ENCODE measurements at places on chromosomes 13 and 19.

- DNase-seq = no peak
Measured at GRCh38 chr13:75505327-75505726, 23.4 kb upstream of the TBC1D4 start.

GRCh38 chr13:97068151-97068550, 73.9 kb upstream of the OXGR1 start:
- no peak for DNase-seq

DNA sequence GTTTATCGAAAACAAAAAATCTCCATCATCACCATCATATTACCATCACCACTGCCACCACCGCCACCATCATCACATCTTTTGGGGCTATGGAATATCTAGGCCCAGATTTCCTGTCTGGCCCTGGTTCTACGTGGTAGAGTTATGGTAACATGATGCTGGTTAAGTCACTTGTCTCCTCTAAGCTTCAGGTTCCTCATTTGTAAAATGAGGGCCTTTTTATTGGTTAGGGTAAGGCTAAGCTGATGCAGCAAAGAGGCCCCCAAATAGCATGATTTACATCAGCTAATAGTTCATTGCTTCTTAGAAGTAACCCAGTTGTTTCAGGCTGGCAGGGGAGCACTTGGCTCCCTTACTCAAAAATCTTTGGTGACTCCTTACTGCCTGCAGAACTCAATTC, 37.9 kb downstream of the PCDH8 start:
- DNase-seq = no peak

DNA sequence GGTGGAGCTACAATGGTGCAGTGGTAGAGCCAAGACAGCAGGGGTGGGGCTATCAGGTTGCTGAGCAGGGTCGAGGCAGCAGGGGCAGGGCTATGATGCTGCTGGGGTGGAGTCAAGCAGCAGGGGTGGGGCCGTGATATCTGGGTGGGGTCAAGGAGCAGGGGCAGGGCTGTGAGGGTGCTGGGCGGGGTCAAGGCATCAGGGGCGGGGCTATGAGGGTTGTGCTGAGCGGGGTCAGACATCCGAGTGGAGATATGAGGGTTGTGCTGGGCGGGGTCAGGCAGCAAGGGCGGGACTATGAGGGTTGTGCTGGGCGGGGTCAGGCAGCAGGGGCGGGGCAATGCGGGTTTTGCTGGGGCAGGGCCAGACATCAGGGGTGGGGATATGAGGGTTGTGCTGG, 14.7 kb downstream of the HCN2 start:
- no peak for DNase-seq

DNA sequence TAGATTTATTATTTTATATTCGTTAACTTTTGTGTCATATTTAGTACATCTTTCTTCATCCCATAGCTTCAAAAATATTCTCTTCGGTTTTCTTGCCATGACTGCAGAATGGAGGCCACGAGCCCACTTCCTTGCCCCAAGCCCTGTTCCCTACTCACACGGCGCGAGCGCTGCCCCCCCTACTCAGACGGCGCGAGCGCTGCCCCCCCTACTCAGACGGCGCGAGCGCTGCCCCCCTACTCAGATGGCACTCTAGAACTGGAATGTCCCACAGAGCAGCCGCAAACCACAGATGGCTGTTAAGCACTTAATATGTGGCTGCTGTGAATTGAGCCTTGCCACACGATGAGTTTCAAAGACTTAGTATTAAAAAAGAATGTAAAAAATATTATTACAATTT, 102.2 kb upstream of the PEG3 start:
- DNase-seq = peak; percentile 18

GRCh38 chr13:44132710-44133109, 240.9 kb upstream of the SERP2 start:
- DNase-seq = no peak

DNA sequence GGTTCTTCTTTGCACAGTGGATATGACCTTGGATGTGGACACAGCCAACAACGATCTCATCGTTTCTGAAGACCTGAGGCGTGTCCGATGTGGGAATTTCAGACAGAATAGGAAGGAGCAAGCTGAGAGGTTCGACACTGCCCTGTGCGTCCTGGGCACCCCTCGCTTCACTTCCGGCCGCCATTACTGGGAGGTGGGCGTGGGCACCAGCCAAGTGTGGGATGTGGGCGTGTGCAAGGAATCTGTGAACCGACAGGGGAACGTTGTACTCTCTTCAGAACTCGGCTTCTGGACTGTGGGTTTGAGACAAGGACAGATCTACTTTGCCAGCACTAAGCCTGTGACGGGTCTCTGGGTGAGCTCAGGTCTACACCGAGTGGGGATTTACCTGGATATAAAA, 9.4 kb downstream of the RFPL4AL1 start:
- DNase-seq = no peak

DNA sequence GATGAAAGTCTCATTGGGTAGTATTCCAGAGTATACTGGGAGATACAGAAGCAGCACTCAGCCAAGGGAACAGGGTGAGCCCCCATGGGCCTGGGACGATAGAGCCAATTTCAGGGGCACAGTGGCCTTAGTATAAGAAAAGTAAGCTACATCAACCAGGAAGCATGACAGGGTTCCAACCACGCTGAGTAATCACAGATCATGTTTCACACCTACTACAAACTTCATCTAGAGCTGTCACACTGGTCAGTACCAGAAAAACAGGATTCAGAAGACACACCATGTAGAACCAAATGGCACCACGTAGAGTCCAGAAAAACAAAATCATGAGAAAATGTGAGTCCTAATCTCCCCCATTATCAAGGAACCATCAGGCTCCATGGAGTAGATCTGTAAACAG, 1292.4 kb upstream of the MIR17HG start:
- DNase-seq = no peak

- no peak for DNase-seq
Measured at GRCh38 chr13:105144020-105144419, 1391.4 kb downstream of the EFNB2 start.

GRCh38 chr19:42628411-42629140, 33.9 kb upstream of the CEACAM8 start:
- no peak for DNase-seq

DNA sequence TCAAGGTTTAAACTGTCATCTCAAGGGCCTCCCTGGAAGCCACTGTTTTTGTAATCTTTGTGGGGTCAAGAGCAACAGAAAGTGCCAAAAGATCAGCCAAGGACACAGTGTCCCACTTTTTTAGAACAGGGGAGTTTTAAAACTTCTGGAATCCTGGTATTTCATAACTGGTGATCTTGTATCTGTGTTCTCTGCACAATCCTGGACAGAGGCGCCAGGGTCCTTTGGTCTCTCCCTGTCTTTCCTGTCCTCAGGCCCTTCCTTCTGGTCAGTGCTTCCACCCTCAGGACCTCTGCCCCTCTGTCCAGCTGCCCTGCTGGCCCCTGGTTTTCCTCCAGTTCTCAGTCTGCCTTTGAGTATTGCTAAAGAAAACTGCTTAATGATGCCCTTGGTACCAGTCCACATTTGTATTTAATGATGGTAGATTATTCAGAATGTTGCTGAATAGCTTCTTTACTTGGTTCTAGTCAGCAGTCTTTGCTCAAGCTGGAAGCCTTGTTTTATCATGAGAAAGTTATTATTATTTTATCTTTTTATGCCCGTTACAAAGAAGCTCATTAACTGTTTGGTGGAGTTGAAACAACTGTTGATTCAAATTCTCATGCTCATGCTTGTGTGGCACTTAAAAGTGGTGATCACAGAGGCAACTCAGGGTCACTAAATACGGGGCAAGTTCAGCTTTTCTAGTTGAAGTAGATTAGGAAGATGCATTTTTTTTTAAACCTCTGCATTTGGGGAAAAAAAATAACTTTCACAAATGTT, 47.5 kb downstream of the WASF3 start:
- no peak for DNase-seq

DNA sequence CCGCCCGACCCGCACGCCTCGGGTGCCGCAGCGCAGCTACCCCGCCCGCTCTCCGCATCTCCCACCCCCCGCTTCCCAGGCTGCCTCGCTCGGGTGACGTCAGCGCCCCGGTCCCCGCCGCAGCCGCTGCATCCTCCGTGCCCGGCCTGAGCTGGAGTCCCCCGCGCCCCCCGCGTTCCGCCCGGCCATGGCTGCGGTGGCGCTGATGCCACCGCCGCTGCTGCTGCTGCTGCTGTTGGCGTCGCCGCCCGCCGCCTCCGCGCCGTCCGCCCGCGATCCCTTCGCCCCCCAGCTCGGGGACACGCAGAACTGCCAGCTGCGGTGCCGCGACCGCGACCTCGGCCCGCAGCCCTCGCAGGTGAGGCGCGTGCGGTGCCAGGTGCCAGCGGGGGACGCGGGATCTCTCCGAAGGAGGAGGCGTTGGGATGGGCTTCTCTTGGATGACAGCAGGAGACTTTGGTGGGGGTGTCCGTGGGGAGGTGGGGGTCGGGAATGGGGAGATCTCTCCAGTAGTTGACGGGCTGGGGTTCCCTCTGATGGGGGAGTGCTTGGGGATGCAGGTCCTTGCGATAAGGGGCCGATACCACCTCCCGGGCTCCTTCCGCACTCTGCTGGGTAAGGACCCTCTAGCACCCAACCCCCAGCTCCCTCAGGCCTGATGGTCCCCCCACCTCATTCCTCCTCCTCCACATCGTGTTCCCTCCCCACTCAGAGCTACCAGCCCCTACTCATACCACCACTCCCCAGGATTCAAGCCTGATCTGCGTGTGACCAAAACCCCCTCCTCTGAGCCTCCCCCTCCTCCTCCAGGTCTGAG, at the start of gene TMEM59L:
Gene TMEM59L, plus strand, starts transcription at position 99 of the 817 bp plus-strand sequence. Its CDS starts 89 bp downstream, at position 188.
- peak; percentile 41 for DNase-seq

GRCh38 chr13:91136806-91137205, 210.7 kb upstream of the MIR17HG start:
- no peak for DNase-seq

DNA sequence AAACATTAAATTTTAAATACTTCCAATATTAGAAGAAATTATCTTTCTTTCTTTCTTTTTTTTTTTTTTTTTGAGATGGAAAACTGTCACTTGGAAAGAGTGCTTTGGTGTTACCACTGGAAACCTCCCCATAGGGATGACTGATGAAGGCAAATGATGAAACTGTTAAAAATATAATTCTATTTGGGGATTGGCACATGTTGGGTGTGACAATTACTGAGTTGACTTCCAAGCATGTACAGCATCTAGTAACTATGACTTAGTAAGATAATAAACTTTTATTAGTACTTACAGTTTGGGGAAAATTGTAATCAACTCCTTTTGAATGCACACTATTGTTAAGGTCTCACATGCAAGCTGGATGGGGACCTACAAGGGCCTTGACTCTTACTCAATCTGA, 592.5 kb downstream of the KCTD12 start:
- DNase-seq = no peak

DNA sequence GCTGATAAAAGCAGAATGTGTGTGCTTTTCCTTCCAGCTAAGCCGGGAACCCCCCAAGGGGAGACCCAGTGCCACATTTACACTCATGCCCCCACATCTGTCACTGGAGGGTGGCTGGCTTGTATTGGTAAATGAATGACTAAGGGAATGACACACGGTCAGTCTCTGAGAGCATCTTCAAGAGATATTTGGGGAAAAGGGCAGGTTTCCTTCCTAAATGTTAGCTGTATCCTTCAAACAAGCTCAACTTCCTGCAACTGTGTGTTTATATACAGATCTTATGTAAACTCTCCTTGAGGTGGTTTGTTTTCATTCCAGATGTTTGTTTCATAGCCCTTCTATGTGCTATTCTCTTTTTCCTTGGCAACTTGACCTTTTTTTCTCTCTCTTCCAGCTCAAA, 192.6 kb downstream of the COL4A1 start:
- DNase-seq = no peak

DNA sequence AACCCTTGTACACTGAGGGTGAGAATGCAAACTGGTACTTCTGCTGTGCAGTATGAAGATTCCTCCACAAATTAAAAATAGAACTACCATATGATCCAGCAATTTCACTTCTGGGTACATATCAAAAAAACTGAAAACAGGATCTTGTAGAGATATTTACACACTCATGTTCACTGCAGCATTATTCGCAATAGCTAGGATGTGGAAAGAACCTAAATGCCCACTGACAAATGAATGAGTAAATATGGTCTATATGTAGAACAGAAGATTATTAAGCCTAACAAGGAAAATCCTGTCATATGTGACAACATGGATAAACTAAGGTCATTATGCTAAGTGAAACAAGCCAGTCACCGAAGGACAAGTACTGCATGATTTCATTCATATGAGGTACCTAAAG, 304.7 kb downstream of the ENOX1 start:
- no peak for DNase-seq

DNA sequence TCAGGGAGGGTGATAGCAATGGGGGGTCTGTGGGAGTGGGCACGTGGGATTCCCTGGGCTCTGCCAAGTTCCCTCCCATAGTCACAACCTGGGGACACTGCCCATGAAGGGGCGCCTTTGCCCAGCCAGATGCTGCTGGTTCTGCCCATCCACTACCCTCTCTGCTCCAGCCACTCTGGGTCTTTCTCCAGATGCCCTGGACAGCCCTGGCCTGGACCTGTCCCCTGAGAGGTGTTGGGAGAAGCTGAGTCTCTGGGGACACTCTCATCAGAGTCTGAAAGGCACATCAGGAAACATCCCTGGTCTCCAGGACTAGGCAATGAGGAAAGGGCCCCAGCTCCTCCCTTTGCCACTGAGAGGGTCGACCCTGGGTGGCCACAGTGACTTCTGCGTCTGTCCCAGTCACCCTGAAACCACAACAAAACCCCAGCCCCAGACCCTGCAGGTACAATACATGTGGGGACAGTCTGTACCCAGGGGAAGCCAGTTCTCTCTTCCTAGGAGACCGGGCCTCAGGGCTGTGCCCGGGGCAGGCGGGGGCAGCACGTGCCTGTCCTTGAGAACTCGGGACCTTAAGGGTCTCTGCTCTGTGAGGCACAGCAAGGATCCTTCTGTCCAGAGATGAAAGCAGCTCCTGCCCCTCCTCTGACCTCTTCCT, 9.3 kb upstream of the CEACAM7 start:
- DNase-seq = no peak

DNA sequence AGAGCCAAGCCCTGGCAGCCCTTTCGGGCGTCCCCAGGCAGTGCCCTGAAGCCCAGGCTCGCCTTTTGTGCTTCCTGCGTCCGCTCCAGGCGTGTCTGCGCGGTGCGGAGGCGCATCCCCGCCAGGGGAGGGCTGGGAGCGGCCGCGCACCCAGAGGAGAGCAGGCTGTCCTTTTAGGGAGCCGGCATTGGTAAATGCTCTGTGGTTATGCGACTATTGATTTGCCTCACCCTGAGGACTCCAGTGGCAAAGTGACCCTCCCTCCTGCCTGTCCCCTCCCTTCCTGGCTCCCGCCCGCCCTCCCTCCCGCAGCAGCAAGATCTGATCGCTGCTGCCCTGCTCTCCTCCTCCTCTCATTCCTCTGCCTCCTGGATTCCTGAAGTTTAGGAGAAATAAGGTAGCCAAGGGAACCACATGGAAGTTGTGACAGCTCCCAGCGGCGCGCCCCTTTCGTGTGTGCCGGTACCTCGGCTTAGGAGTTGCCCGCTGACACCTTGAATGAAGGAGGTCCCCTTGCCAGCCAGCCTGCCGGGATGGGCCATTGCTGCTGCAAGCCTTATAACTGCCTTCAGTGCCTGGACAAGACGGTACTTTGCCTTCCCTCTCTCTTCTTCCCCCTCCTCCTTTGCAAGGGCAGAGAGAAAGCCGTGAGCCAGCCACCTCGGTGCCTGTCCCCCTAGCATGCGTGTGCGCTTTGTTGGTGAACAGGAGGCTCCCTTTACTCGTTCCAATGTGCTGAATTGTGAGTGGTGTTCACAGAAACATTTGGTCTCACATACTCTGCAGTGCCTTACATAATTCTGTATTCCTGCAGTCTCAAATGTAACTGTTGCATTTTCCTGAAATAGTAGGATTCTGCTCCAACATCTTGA, 166.9 kb downstream of the SLC7A1 start:
- DNase-seq = no peak

All from activated gamma-delta T cell (primary cell).